Activated CD4-positive, CD25-positive, alpha-beta regulatory T cell (primary cell): ENCODE measurements at places on chromosomes 1 and 21.

GRCh38 chr1:201916649-201917249 is 28.1 kb downstream of the SHISA4 start:
- DNase-seq = no peak

DNA sequence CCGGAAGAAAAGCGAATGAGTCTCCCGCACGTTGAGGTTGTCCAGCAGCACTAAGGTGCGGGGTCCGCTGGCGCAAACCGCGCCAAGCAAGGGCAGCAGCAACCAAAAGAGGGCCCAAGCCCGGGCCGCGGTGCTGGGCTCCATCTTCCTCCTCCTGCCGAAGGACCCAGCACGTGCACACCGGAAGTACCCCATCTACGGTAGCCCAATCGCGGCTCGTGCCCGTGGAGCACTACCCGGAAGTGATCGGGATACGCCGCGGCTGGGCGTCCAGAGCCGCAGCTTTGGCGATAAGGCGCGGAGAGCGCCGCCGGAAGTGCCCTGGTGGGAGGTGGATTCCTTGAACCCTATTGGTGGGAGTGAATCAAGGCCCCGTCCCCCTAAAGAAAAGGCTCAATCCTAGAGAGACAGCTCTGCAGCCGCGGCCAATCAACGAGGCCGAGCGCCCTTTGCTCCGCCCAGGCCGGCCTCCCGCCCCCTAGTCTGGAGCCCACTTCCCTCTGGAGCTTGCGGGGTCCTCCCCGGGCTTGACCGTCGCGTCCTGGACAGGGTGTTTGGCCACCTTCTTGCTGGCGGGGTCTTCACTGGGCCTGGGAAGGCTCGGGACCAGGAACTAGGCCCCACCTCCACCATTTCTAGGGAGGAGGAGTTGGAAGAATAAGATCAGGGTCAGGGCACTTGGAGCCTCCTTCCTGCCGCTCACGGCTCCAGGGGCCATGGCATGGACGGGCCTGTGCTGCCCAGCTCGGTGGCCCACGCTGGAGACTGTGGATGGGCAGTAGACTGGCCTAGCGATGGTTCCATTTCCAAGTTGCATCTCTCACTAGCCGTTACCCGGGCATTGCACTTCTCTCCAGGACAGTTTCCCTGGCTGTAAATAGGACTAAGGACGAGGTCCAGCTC is at the start of gene DDOST:
Gene DDOST, minus strand, starts transcription at position 163 of the 903 bp plus-strand sequence. Its CDS starts 19 bp downstream, at position 144.
- peak; percentile 90 for DNase-seq

DNA sequence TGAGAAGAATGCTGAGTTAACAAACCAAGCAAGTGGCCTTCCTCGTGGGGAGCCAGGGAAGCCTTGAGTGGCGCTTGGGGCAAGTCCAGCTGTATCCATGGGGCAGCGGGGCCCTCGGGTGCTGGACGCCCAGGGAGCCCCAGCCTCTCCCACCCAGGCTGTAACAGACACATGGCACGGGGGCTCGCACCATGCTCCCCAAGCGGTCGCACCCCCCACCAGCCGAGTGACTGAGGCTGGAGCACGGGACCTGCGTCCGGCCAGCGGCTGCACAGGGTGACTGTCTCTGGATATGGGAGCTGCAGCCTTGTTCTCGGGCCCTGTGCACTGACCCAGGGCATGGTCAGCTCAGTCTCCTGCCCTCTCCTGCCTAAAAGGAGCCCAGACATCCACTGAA is 53.9 kb upstream of the ACTRT2 start:
- no peak for DNase-seq

DNA sequence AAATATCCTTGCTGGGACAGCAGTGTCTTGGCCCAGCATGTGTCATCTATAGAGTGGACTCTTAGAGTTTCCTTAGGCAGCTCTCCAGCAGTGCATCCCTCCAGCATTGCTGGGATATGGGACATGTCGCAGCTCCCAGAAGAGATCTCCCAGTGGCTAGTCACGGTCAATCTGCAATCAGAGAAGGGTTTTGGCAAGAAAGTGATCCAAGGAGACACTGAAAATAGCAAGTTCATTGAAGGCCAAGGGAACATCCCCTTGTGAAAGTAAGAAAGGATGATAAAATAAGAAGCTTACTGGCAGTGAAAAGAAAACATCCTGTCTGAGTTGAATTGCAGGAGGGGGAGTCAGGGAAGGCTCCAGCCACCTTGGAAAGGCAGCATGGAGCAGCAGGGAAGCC is 19.3 kb upstream of the NPL start:
- DNase-seq = no peak

DNA sequence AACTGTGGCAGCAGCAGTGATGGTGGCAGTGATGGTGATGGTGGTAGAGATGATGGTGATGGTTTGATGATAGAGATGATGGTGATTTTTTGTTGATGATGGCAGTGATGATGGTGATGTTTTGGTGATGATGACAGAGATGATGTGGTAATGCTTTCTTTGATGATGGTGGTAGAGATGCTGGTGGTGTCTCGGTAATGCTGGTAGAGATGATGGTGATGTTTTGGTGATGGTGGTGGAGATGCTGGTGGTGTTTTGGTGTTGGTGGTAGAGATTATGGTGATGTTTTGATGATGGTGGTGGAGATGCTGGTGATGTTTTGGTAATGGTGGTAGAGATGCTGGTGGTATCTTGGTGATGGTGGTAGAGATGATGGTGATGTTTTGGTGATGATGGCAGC is 131.6 kb downstream of the NAV1 start:
- DNase-seq = no peak

DNA sequence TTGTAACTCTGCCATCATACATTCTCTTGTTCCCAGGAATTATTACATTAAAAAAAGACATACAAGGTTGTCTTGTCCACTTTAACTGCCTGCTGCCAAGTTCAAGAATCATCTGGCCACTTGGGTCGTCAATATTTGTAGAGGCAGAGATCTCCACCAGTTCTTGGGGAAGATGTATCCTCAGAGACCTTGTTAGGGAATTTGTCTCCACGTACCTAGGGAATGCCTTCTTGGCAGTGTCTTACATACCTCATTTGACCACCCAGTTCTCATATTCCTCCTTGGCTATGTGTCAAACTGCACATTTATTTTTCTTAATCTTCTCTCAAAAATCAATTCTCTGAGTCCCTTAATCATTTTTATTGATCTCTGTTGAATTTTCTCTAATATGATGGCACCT is 266.0 kb downstream of the SPATA17 start:
- DNase-seq = no peak

DNA sequence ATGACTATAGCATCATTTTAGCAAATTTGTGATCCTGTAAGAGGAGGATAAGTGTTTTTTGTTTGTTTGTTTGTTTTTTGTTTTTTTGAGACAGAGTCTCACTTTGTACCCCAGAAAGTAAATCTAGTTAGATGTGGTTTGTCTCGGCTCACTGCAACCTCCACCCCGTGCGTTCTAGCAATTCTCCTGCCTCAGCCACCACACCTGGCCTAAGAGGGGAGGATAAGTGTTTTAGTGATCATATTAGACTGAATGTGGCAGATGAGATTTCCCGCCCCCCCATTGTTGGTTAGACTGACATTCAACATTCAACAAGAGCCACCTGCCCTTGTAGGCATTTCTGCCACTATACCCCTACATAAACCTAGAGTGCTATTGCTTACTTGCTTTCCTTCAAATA is 98.5 kb downstream of the OSBPL9 start:
- no peak for DNase-seq

- no peak for DNase-seq
Observed at GRCh38 chr1:119364640-119365039, 3.9 kb upstream of the HAO2 start.

GRCh38 chr1:109895720-109896504 is 14.7 kb upstream of the CSF1 start:
- no peak for DNase-seq

DNA sequence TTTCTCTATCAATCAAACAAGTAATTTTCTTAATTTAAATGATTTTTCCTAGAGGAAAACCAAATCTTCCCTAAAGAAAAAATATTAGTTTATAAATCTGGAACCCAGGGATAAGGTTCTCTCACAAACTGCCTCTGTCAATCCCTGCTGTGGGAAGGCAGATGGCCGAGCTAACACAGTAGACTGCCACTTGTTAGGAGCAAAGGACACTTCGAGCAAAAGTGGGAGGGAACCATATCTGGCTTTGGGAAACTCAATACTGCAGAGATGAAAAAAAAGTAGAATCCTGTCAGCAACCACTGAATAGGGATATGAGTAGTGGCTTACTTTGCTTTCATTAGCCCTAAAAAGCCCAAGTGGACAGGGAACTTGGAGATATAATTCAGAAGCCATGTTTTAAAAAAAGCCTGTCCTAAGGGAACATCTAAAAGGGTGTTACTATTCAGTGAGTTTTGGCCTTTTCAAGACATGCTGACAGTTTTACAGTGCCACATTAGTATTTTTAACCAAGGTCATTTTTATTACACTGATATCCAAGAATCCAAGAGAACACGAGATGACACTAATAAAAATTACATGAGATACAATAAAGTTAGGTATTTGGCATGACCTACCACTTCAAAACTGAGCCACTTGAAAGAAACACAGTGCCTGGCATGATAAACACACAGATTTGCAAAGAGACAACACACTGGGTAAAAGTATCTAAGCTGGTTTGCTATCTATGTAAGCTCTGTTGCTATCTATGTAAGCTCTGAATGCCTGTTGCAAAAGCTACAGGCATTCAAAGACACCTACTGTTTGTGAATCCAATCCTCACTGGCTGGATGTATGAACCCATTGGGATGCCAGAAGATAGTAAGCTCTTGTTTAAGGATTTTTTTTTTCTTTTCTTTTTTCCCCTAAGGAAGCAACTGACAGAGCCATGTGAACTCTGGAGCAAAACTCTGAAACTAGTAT is 21.4 kb downstream of the TEX38 start:
- no peak for DNase-seq

DNA sequence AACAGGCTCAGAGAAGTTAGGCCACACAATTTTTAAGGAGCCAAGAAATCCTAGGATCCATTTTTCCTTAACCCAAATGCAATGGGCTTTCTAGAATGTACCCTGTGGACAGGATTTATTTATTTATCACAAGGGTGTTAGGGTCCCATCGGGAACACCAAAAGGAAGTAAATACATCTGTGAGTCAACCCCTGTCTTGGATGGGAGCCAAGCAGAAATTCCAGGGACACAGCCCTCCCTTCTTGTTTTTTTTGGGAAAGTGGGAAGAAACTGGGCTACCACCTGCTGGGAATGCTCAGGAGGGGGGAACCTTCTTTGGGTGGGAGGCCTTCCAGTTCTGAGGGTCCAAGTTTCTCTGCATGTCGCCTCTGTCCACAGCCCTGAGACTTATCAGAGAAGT is 1.3 kb downstream of the CRNN start:
- no peak for DNase-seq

- DNase-seq = no peak
Observed at GRCh38 chr1:205183676-205184335, 27.7 kb downstream of the DSTYK start.
